ENCODE measurements at places on chromosomes 11 and 22.

DNA sequence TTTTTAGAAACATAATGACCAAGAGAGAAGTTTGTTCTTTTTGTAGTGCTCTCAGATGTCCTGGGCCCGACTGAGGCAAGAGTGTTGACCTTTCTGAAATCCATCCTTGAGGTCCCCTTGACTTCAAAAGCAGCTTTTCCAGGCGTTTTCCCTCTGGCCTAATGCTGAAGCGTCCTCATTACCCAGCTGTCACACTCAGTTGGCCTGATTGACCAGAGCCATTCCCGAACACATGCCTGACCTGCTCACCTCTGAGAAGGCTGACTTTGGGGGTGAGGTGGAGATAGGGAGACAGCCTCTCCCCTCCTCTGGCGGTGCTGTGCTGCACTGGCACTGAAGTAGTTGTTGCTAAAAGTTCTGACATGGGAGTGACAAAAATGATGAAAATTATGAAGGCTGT lies 66.9 kb downstream of the ALX4 start:
- DNase-seq: no peak

DNA sequence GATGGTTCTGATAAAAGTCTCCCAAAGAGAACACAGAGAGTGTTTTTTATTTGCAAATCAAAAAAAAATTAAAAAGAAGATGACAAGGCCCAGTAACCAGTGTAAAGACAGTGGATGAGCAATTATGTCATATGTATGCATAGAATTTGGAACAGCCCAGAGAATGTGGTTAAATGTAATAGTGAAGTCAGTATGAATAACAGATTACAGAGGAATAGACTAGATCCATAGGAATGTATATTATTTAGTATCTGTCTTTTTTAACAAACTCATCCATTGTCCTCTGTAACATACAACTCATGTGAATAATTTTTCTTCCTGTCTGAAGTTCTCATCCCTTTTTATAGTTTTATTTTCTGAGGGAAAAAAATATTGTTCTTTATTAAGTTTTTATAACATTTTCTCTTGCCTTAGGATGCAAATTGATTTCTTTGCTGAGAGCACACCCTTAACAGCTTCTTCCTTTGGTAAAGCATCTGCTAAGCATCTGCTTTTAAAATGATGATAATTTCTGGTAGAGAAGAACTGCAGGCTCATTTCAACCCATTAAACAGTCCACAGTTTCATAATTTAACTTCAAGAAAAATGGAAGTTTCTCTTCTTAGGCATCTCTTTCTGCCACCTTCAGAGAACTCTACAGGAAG lies 266.5 kb upstream of the MTNR1B start:
- peak; percentile 43 for DNase-seq

- no peak for DNase-seq
These were observed 122.9 kb upstream of the NAV2 start for GRCh38 chr11:19589567-19590260.

DNA sequence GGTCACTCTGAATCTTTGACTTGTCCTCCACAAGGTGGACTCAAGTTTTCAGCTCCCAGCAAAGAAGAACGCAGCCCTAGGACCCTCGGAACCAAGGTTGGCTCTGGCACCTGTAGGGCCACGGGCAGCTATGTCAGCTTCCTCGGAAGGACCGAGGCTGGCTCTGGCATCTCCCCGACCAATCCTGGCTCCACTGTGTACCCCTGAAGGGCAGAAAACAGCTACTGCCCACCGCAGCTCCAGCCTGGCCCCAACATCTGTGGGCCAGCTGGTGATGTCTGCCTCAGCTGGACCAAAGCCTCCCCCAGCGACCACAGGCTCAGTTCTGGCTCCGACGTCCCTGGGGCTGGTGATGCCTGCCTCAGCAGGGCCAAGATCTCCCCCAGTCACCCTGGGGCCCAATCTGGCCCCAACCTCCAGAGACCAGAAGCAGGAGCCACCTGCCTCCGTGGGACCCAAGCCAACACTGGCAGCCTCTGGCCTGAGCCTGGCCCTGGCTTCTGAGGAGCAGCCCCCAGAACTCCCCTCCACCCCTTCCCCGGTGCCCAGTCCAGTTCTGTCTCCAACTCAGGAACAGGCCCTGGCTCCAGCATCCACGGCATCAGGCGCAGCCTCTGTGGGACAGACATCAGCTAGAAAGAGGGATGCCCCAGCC lies 2.2 kb downstream of the INPP5J start:
- DNase-seq: no peak

GRCh38 chr11:1327064-1327460 lies 17.6 kb upstream of the TOLLIP start:
- DNase-seq: no peak

- DNase-seq: no peak
These were observed 50.4 kb upstream of the TEAD1 start for GRCh38 chr11:12623869-12624268.
